ENCODE measurements at places on chromosomes 6 and 20.

GRCh38 chr6:112773187-112773586, 426.1 kb downstream of the RFPL4B start:
- DNase-seq: no peak

GRCh38 chr6:151291722-151292059, 51.9 kb downstream of the AKAP12 start:
- no peak for DNase-seq

GRCh38 chr20:48196486-48196885, 411.2 kb upstream of the SULF2 start:
- no peak for DNase-seq

- no peak for DNase-seq
These were observed 67.4 kb upstream of the DSP start for GRCh38 chr6:7473805-7474719.

- no peak for DNase-seq
These were observed 26.8 kb downstream of the MANBAL start for GRCh38 chr20:37316116-37316774.

All from activated CD4-positive, alpha-beta T cell treated with anti-CD3 and anti-CD28 coated beads for 4 hours (primary cell).